ENCODE measurements at places on chromosomes 3 and 15.

- DNase-seq, result no peak
These were observed 105.3 kb upstream of the PDZRN3 start for GRCh38 chr3:73729969-73730440.

GRCh38 chr3:108387063-108387462 lies 90.7 kb downstream of the HHLA2 start:
- no peak for DNase-seq

DNA sequence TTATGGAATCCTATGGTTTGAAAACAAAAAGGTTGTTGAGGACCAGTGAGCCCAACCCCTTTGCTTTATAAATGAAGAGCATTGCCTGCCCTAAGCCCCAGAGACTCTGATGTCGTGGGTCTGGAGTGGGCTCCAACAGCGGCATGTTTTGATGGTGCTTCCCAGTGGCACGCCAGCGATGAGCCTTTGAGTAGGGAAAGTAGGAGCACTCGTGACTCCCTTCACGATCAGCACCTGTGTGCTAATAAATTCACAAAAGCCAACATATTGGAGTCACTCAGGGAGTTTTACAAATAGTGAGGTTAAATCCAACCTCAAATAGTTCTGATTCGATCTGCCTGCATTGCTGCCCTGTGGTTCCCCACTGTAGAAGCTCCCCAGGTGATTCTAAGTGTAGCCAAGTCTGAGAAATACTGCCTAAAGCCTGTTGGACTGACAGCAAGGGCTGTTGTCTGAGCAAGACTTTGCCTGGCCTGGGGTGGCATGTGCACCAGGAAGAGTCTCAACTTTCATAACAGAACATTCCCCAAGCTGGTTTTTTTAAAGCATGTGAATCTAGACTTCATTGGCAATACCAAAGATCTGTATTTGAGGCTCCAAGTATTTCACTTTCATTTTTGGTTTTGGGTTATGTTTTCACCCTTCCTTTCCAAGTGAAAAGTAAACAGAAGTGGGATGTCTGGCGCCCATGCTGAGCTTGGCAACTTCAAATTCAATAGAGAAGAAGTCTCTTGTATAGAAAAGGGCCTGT lies 9.9 kb downstream of the CCR5 start:
- DNase-seq, result peak; percentile 85

DNA sequence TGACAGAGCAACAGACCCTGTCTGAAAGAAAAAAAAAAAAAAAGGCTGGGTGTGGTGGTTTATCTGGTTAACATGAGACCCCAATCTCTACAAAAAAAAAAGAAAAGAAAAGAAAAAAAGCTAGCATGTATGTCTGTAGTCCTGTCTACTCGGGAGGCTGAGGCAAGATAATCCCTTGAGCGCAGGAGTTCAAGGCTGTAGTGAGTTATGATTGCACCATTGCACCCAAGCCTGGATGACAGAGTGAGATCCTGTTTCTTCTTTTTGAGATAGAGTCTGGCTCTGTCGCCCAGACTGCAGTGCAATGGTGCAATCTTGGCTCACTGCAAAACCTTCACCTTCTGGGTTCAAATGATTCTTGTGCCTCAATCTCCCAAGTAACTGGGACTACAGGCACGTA lies 8.4 kb upstream of the DHX30 start:
- DNase-seq, result peak; percentile 8

- DNase-seq, result no peak
These were observed 269.7 kb upstream of the ATP10A start for GRCh38 chr15:26132811-26133210.

DNA sequence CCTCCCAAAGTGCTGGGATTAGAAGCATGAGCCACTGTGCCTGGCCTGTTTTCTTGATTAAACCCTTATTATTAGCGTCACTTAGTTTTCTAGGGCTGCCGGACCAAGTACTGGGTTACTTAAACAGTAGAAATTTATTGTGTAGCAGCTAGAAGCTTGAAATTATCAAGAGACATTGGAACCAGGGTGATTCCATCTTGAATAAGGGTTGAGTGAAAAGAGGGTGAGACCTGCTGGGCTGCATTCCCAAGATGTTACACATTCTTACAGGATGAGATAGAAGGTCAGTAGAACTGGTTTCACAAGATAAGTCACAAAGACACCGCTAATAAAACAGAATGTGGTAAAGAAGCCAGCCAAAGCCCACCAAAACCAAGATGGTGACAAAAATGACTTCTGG lies 18.6 kb upstream of the FSTL1 start:
- DNase-seq, result no peak

- DNase-seq, result peak; percentile 67
These were observed 33.7 kb upstream of the MTHFS start for GRCh38 chr15:79930516-79930915.

GRCh38 chr3:90031121-90031520 lies 923.7 kb downstream of the EPHA3 start:
- DNase-seq, result no peak

GRCh38 chr3:31408720-31409119 lies 124.0 kb upstream of the STT3B start:
- no peak for DNase-seq

- peak; percentile 65 for DNase-seq
These were observed 270.6 kb upstream of the TPRG1 start for GRCh38 chr3:188901126-188901525.

DNA sequence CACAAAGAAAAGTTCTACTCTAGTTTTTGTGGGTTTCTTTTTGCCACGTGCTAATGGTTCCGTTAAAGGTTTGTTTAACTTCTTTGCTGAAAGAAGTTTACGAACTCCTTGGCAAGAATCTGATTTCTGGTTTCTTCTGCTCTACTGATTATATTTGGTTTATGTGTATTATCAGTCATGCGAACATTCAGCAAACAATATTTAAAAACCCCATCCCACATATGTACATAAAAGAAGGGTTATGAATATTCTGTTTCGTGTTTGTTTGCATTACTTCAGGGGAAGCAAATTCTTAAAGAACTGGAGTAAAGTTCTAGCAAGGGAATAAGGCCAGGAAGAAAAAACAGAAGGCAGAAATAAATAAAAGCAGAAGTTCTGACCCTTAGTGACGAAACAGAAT lies 9.8 kb downstream of the LARS2 start:
- DNase-seq, result no peak

DNA sequence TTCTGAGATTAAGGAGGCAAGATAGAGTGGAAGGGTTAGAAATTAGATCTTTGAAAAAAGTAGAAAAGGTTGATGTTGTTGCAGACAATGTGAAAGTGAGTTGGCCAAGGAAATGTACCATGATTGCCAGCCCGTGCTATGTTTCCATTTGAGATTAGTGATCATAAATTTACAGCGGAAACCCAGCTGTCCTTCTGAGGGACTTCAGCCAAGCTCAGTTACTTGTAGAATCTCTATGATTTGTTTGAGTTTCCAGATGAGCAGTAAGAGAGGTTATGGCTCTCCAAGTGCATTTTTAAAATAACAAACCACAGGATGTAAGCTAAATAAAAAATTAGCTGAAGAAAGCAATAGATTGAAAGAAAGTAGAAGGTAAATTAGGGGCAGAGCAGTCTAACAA lies 54.2 kb upstream of the RBMS3 start:
- DNase-seq, result no peak

GRCh38 chr3:66317750-66318376 lies 97.1 kb downstream of the SLC25A26 start:
- no peak for DNase-seq

GRCh38 chr15:41331833-41332193 lies 578 bp downstream of the OIP5 start:
- no peak for DNase-seq

DNA sequence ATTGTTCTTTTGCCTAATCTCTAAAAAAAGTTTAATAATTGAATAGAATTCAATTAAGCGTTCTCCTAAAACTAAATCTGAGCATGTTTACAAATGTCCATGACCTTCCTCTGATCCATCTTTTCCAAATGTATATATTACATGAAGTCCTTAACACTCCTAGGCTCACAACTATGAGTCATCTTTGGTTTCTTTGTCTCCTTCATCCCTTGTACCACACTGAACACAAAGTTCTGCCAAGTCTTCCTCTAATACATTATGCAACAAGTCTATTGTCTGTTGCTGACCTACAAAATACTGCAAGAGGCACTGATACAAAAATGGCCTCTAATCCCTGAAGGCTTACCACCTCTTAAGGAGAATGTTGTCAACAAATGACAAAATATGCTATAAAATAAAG lies 550.2 kb downstream of the PYDC2 start:
- DNase-seq, result no peak

- peak; percentile 41 for DNase-seq
These were observed 146.6 kb downstream of the CHSY1 start for GRCh38 chr15:101105059-101105891.

GRCh38 chr3:80770106-80771074 lies 991.1 kb downstream of the GBE1 start:
- DNase-seq, result no peak

- no peak for DNase-seq
These were observed 22.7 kb downstream of the ZNF860 start for GRCh38 chr3:32004113-32004765.

DNA sequence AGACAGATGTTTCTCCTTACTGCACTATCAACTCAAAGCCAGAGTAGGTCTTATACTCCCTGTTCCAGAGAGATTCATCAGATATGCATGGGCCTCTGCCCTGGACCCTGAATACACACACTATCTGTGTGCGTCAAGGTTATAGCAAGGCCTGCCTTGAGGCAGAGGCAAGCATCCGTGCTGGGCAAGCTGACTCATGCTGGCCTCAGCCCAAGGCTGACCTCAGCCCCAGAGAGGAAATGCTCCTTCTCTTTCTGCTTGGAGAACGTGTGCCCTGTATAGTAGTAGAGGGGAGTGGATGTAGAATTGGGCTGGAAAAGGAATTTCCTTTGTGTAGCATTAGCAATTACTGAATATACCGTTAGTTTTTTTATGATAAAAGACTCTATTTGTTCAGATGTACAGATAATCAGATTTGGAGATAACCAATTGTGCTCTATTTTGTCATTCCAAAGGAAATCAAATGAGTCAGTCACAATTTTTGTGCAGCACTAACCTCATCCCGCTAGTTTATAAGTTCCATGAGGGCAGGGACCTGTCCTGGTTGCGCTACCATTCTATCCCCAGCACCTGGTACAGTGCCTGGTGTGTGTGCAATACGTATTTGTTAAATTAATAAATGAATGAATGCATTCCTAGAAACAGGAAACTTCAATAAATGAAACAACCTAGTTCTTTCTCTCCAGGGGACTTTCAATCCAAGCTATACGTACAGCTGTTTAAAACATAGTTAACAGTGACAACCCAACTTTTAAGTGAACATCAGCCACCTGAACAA lies 13.3 kb upstream of the PAQR9 start:
- DNase-seq, result peak; percentile 91

GRCh38 chr15:27573805-27574485 lies 525.2 kb downstream of the OCA2 start:
- DNase-seq, result no peak

DNA sequence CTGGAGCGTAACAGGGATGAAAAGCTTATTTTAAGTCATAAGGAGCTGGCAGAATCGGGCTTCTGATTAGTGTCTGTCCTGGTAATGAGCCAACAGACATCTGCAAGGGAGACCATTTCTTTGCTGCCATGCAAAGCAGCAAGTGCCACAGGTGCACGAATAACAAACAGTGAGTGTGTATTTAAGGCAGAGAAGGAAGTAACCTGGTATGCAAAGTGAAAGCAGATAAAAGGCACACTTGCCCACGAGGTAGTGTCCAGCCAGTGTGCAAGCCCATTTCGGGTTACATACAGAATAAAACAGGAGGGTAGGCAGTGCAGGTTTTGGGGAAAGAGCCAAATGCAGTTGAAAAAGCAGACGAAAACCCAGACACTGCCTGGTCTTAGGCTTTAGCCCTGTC lies 1153.7 kb downstream of the SI start:
- DNase-seq, result no peak

DNA sequence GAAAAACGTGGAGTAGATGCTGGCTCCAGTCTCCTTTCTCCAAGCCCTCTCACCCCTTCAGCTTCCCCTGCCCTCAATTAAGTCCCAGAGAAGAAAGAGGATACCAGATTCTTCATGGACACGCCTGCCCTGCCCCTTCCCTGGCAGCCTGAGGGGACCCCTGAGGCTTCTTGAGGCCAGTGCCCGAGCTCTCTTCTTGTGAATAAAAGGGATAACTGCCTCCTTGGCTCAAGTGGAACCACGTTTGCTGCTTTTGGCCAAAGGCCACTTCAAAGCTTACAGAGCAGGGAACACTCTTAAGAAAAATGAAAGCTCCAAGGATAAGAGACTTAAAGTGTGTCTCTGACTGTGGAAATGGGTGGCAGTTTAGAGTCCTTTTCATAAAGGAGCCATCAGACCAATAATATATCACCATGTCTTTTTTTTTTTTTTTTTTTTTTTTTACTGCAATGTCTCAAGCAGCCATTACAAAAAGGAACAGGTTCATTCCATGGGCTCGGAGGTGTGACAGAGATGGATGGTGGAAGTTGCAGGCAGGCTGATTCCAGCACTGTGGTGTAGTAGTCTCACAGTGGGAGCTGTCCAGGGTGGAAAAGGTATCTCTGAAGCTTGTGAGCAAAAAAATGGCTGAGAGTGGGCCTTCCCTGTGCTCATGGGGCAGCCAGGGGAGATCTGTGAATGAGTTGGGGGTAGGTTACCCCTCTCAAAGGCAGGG lies 108.8 kb downstream of the SEMA5B start:
- DNase-seq, result no peak

- no peak for DNase-seq
These were observed 36.2 kb downstream of the PPCDC start for GRCh38 chr15:75059607-75060006.

GRCh38 chr3:107013641-107014040 lies 363.6 kb upstream of the CCDC54 start:
- no peak for DNase-seq

- no peak for DNase-seq
These were observed 10.3 kb downstream of the FOXP1 start for GRCh38 chr3:71573181-71573580.

DNA sequence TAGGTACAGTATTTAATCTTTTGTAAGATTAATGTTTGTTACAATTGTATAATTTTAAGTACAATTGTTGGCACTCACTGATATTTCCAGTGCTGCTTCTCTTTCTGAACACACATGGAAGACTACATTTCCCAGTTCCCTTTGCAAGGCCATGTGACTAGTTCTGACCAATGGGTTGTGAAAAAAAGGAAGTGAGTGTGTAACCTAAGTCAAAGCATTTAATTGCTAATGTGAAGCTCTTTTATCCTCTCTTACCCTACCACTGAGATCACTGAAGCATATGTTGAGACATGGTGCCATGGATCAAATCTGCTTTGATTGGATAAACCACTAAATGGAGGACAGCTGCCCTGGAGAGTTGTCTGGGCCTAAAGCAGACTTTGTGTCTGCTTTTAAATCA lies 83.9 kb upstream of the PLXND1 start:
- peak; percentile 78 for DNase-seq

- no peak for DNase-seq
These were observed 55.8 kb upstream of the TSPAN3 start for GRCh38 chr15:77126529-77127326.

- no peak for DNase-seq
These were observed 7.2 kb upstream of the CFAP161 start for GRCh38 chr15:81126892-81127291.

DNA sequence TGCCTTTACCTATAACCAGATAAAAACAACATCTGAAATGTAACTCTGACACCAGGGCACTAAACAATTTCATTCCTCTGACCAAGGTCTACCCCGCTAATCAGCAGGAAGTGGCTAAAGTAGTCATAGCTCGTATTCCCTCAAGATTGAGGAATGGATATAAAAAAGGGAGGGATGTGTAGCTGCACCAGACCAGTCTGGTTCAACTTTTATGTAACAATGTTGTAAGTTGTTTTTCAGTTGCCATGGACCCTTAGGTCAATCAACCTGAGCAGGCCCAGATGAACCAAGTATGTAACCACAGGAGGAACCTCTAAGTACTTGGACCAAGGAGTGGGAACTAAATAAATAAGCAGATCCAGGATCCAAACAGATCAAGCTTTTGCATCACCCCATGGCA lies 28.4 kb upstream of the IFT57 start:
- no peak for DNase-seq

- peak; percentile 50 for DNase-seq
These were observed 720 bp upstream of the TNIK start for GRCh38 chr3:171460725-171461524.

Data from suppressor macrophage treated with lipopolysaccharide for 4 hours (primary cell).